ENCODE measurements at places on chromosomes 6 and 20.

GRCh38 chr20:1805816-1806215 is 89.4 kb upstream of the SIRPA start:
- no peak for DNase-seq

DNA sequence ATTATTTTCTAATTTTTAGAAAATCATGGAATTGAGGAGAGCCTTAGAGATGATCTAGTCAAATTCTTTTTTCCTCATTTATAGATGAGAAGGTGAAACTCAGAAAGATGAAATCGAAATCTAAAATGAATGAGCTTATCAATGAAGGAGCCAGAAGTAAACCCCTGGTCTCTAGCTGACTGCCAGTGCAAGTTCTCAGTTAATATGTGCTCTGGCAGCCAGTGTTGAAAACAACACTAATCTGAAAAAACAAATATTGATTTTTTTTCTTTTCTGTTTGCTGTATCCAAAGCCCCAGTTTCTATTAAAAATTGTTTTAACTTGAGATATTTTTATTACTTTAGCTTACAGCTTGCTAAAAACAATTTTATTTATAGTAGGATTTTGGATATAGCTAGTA is 21.5 kb upstream of the PBOV1 start:
- no peak for DNase-seq

- no peak for DNase-seq
These were observed 83.7 kb downstream of the SLC22A3 start for GRCh38 chr6:160431791-160432404.

DNA sequence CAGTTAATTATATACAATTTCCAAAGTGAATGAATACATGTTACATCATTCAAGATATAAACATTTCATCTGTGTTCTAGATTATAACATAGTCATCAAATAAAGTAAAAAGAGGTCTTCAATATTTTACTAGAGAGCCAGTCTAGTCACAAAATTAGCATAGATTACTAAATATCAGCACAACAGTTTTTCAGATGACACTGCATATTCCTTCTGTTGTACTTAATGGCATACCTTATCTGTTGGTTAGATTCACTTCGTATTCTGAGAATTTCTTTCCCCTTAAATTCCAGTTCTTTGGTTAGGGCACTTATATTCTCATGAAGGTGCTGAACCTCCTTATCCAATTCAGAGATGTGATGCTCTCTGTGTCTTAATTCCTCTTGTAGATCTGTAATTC is 39.8 kb upstream of the MCM9 start:
- DNase-seq: no peak

All from T-helper 1 cell (primary cell).